ENCODE measurements at places on chromosomes 11 and 22. TPM values are rescaled to one million over a fixed set of nuclear protein-coding genes. Genes with fewer than 3 reads are reported as not detected.

DNA sequence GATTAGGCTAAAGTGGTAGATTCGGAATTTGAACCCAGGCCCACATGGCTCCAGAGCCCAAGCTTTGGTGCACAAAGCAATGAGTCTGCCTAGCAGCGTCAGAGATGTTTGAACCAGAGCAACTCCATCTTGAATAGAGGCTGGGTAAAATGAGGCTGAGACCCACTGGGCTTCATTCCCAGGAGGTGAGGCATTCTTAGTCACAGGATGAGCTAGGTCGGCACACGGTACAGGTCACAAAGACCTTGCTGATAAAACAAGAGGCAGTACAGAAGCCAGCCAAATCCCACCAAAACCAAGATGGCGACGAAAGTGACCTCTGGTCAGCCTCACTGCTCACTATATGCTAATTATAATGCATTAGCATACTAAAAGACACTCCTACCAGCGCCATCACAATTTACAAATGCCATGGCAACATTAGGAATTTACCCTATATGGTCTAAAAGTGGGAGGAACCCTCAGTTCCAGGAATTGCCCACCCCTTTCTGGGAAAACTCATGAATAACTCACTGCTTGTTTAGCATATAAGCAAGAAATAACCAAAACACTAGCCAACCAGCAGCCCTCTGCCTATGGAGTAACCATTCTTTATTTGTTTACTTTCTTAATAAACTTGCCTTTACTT lies 40.3 kb upstream of the DAGLA start:
- DNase-seq, result no peak

DNA sequence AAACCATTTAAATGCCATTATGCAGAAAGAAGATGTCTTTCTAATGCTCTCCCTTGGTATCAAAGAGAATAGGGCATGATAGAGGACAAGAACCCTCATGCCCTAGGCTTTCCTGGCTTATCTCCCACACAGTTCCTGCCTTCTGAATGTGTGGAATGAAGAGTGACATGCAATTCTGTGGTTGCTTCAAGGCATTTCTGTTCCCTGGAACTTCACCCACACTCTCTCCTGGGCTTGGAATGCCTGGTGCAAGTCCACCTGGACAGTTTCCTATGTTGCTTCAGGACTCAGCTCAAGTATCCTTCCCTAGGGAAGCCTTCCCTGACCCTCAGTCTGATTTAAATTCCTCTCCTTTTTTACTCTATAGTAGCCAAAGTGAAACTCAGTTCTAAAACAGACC lies 53.8 kb upstream of the DRD2 start:
- no peak for DNase-seq

DNA sequence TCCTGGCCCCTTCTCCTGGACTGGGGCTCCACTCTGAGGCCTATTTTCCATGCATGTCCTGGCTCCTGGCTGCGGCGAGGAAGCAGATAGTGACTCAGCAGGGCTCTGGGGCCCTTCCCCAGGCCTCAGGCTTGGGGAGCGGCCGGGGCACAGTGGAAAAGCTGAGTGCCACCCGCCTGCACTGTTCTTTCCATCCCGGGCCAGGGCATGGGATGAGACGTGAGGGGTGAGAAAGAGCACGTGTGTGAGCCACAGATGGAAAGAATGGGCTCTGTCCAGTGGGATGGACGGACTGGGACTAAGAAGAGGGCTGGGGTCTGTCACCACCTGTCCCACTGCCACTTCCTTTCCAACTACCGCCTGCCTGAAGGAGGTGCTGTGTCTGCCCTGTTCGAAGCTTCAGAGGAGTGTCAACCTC lies 12.8 kb downstream of the SLC37A2 start:
- DNase-seq, result no peak

Gene SLC15A3
- 20.4 TPM for polyA plus RNA-seq

- DNase-seq, result no peak
Observed at GRCh38 chr11:46681814-46682213, 18.6 kb downstream of the ARHGAP1 start.
